ENCODE measurements at places on chromosomes 5 and 9. TPM values are rescaled to one million over a fixed set of nuclear protein-coding genes. Genes with fewer than 3 reads are reported as not detected.

SLC30A5 gene
- total RNA-seq, result 30.2 TPM

CDX1 gene
- total RNA-seq, result not detected

C9orf153 gene
- total RNA-seq, result not detected

TAF11L6 gene
- not detected for total RNA-seq

MOCS2 gene
- total RNA-seq, result 93.6 TPM

QRFP gene
- total RNA-seq, result not detected

LRRC70 gene
- total RNA-seq, result 1.0 TPM

IL31RA gene
- total RNA-seq, result not detected

LCN15 gene
- total RNA-seq, result 0.46 TPM

ANKDD1B gene
- 0.24 TPM for total RNA-seq

RXRA gene
- 91.1 TPM for total RNA-seq

SLC9A3 gene
- 1.1 TPM for total RNA-seq

CDKN2B gene
- 3.0 TPM for total RNA-seq

STK32A gene
- total RNA-seq, result 1.1 TPM

HAVCR1 gene
- total RNA-seq, result not detected

All from Right ventricle myocardium inferior (tissue), 1 donor.